ENCODE measurements at places on chromosomes 6 and 20.

DNA sequence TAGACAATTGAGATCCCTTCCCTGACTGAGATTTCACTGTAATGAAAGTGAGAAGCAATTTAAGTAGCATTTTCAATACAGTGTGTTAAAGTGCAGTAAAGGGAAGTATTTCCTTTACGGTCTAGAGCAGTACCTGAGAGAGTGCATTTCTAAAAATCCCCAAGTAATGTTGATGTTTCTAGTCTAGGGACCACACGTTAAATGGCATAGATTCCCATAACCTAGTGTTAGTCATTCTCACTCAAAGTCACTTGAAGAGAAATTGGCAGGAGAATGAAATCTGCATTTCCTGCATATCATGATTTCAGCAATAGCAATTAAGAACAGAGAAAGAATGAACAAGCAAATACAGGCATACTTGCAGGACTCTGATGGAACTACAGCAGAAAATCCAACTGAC lies 67.9 kb downstream of the CGA start:
- DNase-seq = no peak

GRCh38 chr6:12066297-12066696 lies 54.2 kb downstream of the HIVEP1 start:
- DNase-seq = no peak

- no peak for DNase-seq
These were observed 641 bp downstream of the TCF15 start for GRCh38 chr20:609371-609964.

GRCh38 chr20:20649945-20650344 lies 62.5 kb downstream of the RALGAPA2 start:
- DNase-seq = no peak

DNA sequence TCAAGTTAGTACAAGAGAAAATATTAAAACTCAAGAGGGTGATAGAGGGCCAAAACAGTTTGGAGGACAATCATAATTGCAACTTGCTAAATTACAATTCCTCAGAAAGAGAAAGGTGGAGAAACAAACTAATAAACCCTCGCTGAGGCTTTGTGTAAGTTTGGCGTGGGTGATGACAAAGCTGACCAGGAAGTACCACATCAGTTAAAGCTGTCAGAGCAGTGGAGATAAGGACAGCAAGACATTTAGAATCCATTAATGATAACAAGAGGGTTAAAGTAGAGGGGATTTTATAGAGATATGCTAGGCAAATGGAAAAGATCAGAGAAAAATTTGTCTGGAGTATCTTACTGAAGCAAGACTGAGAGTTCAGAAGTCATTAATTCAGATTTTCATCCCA lies 334.4 kb downstream of the TFAP2B start:
- DNase-seq = no peak

DNA sequence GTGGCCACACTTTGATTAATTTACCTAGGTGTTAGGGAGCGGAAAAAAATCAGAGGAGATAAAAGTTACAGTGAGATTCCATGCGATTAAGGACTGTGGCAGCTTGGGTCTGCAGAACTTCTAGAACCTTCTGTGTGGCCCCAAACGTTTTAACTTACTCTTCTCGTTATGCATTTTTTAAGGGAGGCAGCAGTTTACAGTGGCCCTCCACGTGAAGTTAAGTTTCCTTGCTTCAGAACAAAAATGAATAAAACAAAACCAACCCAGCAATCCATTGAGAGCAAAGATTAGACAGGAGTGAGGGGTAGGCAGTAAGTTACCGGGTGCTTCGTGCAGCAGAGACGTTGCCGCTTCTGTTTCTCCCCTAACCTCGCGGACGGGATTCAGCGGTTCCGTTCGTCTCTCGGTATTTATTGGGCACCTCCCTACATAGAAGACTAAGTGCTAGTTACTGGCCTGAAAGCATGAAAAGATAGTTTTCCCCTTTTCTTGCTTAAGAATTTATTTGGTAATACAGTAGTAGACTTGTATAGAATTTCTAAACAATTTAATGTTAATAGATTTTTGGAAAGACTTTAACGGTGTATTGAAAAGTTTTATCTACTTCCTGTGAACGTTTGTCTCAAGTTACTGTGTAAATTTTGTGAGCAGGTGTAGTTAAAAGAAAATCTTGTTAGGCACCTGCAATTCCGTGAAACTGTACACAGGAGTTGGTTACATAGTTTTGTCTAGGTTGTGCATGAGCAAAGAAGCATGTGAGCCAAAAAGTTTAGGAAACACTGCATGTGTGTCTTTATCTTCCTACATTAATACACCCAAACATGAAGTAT lies 1.1 kb downstream of the BAG2 start:
- DNase-seq = peak; percentile 11

DNA sequence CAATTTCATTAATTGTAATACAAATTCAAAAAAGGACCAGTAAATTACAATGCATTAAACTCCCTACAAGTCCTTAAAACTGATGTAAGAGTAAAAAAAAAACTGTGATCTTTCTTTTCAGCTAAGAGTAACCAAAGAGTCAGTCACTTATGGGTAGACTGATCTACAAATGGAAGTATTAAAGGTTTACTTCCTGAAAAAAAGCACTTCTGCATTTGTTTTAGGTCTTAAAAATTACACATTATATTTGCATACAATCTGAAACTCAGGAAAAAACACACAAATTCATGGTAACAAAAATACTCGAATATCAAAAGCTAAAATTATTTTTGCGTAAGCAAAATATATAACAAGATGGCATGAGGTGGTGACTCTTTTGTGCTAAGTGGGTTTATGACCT lies 23.5 kb downstream of the USP49 start:
- no peak for DNase-seq

GRCh38 chr6:73182021-73182607 lies 43.2 kb downstream of the KHDC1L start:
- DNase-seq = no peak

GRCh38 chr20:51985013-51985415 lies 182.7 kb upstream of the SALL4 start:
- no peak for DNase-seq

DNA sequence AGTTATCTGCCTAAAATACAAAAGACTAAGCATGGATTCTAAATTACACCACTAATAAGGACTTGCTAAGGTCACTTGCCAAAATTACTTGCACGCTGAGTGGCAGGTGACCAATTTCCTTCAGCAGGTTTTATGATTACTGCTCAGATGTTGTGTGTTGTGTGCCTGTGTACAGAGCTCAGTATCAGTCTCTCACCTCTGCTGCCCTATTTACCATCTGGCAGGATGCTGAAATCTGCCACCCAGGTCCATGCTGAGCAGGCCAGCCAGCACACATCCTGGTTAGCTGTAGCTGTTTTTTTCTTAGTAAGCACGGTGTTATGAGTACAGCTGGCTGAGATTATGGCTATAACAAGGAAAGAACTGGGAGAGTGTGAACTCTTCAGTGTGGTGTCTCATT lies 34.0 kb downstream of the ELOVL4 start:
- DNase-seq = no peak

DNA sequence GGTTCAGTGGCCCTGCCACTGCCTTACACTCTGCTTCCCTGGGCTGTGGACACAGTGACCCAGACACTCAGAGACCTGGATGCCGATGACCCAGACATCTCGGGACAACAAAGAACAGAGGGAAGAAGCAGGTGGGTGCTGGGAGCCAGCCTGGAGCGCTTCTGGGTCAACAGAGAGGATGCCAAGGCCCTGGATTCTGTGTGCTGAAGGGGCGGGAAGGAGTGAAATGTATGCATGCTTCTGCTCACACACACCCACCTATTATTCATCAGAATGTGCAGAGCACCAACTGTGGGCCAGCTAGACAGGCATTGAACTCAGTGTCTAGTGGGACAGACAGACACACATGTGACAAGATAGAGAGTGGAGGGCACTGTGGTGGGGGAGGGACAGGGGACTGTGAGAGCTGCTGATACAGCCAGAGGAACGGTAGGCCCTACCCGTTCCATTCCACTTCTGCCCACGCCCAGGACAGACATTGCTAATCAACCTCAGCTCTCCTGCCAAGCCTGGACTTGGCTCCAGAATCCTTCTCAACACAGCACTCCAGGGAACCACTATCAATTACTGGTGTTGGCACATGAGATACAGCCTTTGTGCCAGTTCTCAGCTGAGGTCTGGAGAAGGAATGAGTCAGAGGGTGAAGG lies 20.2 kb downstream of the KCNK15 start:
- no peak for DNase-seq

DNA sequence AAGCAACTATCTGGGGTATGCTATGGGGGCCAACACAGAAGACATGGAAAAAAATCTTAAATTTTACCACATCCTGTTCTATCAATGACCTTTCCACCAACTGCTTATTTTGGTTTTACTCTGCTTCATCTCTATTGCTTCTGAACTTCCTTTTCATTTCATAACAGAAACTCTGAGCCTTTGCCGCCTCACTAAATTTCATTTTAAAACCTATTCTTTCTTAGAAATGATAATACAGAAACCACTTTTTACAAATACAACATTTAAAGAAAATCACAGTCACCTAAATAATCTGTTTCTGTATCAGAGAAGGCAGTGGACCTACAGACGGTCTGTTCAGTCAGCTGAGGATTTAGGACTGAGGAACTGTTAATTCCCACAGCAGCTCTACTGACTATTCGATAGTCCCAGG lies 117.5 kb downstream of the KCNQ5 start:
- no peak for DNase-seq

DNA sequence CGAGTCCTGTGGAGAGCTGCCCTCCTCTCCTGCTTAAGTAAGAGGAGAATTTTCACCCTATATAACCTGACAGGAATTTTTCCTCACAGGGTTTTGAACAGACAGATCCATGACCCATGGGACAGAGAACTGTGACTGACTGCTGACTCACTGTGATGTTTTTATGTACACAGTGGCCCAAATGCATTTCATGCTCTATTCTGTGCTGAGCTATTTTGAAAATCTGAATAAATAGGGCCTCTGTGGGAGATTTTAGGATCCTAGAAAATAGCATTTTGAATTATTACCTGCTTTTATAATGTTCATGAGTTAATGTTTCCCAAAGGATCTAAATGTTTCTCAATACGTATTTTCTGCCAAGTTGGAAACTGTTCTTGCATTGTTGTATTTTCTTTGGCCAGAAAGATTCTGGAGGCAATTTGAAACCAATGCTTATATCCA lies 577.4 kb downstream of the HTR1B start:
- DNase-seq = no peak

- DNase-seq = no peak
These were observed 176.9 kb upstream of the PRND start for GRCh38 chr20:4544765-4545164.

DNA sequence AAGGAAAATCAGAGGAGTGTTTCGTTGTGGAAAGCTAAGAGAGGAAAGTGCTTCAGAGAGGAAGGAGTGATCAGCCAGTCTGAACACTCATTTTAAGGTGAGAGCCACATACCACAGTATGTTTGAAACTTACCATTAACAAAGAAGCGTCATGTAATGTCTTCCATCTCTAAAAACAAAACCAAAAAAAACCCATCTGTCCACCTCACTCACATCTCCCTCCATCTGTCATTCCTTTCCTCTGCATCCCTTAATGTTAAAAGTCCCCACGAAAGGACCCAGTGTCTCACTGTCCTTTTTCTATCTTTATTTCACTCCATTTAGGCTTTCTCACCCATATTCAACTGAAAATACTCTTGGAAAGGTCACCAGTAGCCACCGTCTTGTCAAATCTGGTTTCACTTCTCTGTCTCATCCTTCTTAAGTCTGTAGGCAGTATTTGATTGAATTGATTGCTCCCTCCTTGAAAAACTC lies 59.4 kb upstream of the GNRH2 start:
- DNase-seq = no peak

- DNase-seq = no peak
These were observed 55.6 kb downstream of the MYB start for GRCh38 chr6:135236732-135237131.

DNA sequence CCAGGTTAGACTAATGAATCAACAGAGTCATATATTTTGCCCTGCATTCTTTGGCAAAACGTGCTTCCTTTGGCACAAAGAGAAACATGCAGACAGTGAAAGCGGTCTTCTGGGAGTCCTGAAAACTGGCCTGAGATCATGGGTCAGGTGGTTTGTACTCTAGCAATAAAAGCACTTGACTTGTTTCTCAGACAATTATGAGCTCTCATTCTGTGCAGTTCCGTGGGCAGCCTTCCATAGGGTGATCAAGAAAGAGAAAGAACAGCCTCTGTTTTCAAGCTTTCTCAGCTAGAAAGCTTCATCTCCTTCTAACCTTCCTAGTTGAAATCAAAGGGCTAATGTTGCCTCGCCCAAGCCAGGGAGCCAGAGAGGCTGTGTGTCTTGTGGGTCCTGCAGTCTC lies 62.7 kb upstream of the ISM1 start:
- no peak for DNase-seq

GRCh38 chr6:137954253-137954652 lies 87.2 kb downstream of the TNFAIP3 start:
- DNase-seq = no peak

DNA sequence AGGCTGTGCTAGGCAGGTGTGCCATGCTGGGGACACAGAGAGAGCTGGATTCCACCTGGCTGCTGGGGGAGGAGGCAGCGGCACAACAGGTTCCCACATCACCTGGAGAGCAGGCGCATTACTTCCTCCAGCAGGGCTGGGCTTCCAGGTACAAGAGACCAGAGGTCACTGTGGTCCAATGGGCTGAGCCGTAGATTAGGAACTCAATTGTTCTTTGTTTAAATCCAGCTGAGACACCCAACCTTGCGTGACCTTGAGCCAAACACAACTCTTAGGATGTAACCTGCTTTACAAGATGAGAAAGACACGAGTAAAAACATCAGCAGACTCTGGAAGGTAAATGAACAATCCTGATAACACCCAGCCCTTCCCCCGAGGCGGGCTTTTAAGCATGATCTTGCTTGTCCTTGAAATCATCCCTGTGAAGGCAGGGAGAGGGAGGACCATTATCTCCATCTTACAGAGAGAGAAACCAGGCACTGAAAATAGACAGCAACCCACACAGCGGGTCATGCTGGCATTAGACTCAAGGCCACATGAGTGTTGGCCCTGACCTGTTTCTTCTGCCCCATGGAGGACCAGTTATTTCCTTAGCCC lies 216.5 kb upstream of the RREB1 start:
- no peak for DNase-seq

DNA sequence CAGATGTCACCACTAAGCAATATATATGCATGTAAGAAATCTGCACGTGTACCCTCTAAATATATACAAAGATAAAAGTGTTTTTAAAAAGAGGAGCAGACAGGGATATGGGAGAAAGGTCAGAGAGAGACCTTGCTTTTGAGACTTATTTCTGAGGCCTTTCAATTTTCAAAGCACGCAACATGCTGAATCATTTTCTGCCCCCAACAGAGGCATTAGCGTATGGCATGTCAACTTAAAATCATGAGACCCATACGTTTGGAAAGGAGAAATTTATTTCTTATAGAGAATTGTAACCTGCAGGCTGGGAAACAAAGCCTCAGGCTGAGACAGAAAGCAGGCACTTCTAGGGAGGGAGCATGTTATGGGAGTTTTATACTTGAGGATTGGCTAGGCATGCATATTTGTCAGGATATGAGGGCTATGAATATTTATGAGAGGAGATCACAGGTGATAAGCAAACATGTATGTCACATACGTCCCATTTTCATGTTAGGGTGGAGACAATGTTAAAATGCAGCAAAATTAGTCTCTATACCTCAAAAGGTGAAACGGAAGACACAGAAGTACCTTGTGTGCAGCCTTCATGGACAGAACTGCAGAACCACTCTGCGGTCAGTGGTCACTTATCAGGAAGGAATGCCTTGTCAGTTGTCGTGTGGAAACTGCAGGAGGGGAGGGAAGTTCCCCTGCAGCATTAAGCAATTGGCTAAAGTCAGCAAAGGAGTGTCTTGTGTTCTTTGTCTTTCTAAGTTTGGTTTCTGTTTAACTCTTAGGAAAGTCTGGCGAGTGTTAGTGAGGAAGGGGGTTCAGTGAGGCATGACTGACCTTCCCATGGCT lies 6.3 kb upstream of the GABRR2 start:
- no peak for DNase-seq
